ENCODE measurements at places on chromosomes 11 and 22.

DNA sequence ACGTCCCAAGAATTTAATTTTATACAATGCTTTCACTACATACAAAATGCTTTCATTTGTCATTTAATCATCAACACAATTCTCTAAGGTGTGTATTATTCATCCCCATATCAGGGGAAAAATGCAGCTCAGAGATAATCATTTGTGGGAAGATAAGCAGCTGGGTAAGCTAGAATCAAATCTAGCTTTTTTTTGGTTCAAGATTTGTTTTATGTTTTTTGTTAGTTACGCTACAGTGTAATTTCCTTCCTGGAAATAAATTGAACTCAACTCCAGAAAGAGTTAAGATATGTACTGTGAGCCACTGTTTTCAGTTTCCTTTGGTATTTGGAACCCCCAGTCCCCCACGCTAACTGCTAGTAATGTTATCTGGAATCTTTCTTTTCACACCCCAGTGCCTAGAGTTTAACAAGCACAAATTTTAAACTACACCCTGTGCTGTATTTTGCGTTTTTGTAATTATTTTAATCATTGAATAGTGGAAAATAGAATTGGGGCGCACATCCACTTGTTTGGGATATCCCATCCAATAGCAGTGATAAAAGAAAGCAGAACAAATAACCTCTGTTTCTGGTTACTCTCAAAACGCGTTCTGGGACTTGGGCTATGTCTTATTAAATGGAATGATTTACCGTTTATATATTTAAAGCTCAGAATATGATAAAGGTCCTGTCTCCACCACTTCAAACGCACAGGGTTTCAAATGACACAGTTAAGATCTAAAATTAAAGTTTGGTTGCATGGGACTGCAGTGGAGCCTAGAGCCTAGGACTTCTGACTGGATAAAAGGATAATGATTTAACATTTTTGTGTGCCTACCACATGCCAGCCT lies 2.1 kb upstream of the HSPA8 start:
- no peak for DNase-seq

DNA sequence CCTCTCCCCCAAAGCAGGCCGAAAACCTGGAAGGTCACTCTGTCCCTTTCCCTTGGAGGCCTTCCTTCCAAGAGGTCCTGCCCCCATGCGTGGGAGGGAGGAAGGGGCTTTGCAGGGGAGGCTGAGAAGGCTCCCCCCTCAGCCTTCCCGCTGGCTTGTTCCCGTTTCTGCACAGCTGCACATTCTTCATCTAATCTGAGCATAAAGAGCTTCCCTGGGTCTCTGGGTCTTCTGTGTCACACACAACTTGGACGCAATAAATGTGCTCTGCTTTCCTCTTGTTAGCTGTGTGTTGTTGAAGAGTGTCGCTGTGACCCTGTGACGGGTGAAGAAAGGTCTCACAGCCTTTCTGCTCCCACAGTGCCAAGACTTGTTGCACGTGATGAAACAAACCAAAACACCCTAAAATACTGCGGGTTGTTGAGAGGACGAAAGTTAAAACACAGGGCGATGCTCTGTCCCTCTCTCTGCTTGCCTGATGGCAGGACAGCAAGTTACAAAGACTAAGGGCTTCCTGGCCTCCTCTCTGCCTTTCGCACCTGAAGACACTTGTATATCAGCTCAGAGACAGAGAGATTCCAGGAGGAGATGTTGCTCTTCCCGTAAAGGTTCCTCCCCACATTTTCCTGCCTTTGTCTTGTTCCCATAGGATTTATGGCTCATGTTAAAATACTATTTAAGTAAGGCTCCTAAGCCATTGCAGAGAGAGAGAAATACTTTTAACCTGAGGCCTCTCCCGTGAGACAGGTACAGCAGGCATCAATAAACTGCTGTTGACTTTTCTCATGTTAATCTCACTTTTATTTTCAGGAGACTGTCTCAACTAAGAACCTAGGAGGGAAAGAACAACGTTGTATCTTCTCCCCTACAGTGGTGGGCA lies 15.4 kb upstream of the IFITM3 start:
- DNase-seq = no peak

DNA sequence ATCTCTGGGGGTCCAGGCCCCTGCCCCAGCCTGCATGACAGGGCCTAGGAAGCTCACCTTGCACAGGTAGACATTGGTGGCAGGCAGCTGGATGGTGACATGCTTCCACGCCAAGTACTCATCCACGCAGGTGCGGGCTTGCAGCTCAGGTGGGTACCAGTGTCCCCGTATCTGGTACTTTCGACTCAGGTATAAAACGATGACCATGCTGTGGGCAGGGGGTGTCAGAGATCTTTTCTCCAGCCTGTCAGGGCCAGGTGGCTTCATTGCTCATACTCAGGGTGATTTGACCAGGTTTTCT lies 1.6 kb upstream of the GSTT4 start:
- DNase-seq = no peak

DNA sequence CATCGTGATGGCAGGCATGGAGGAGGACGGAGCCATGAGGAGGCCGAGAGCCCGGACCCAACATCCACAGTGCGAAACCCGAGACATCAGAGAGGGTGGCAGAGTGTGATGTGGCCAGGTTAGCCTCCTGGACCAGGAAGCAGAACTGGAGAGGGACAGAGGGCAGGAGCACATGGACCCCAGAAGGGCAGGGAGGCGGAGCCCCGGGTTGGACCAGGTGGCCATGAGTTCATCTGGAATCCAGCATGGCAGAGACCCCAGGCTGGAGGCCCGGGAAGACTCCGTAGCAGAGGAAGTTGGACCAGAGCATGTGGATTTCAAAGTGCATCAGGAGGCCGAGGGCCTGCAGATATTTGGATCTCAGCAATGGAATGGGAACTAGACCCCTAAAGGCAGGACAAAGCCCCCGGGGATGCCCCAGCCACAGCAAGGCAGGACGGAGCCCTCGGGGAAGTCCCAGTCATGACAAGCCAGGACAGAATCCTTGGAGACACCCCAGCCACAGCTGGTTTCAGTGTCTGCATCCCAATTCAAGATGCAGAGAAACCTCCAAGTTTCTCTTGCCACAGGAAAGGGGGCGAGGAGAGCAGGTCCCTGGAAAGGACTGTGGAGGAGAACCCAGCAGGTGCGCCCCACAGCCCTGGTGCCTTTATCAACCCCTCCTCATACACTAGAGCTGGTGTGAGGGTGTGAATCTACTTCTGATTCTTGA lies 1393.4 kb downstream of the BRD1 start:
- no peak for DNase-seq

DNA sequence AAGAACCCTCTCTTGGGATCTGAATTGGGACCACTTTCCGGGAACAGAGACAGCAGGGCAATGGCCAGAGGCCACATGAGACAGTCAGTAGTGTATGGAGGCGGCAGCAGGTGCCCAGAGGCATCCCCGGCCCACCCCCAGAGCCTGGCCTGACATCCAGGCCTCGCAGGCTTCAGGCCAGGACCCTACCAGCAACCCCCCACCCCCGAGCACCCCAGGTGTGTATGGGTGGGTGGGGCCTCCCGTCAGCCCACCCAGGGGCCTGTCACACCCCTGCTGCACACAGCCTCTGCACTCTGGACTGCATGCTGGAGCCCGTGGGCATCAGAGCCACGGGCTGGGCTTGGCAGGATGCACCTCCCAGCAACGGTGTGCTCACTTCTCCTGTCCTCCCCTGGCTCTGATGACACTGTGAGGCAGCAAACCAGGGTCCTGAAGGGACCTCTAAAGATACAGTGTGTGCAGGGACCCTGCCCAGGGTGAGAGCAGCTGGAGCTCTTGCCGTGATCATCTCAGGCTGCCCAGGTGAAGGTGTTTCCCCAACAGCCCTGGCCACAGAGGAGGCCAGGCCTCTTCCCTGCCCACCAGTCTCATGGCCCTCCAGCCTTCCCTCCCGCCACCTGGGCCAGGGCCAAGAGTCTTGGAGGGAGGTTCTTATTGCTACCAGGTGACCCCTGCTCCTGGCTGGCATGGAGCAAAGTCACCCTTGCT lies 88.8 kb upstream of the SEPTIN5 start:
- DNase-seq = no peak

- DNase-seq = no peak
Measured at GRCh38 chr11:134207538-134208239, 16.1 kb downstream of the NCAPD3 start.

GRCh38 chr11:47863189-47863897 lies 15.2 kb upstream of the NUP160 start:
- DNase-seq = no peak

DNA sequence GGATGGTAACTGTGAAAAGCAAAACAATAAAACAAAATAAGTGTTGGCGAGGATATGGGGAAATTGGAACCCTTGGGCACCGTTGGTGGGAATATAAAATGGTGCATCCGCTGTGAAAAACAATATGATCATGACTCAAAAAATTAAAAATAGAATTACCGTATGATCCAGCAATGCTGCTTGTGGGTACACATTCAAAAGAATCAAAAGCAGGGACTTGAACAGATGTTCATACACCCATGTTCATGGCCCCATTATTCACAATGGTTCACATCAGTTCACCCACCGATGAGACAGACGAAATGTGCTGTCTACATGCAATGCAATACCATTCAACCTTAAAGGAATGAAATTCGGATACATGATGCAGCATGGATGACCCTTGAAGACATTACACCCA lies 1.2 kb upstream of the DERL3 start:
- DNase-seq = no peak

GRCh38 chr22:23695141-23695540 lies 4.3 kb downstream of the RGL4 start:
- DNase-seq = no peak

DNA sequence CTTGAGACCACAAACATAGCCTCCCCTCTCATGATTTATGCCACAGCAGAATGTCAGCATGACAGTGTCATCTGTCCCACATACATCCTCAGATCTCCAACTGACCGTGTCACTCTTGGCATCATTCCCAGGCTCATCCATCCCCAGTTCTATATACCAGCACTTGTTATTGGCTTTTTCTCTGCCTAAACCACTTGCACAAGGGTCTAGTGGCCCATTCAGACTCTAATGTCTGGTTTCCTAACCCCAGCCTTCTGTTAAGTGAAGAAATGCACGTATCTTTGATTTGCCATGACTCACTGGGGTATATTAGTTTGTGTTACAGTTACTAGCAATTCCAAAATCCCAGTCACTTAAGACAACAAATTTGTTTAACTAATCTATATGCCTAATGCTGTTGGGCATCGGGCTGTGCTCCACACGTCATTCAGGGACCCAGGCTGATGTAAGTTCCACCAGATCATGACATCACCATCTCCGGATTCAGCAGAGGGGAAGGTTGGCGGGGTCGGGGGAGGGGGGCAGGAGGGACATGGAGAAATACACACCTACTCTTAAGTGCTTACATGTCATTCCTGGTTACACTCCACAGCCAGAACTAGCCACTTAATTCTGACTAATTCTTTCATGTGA lies 517.4 kb downstream of the BUD13 start:
- no peak for DNase-seq

DNA sequence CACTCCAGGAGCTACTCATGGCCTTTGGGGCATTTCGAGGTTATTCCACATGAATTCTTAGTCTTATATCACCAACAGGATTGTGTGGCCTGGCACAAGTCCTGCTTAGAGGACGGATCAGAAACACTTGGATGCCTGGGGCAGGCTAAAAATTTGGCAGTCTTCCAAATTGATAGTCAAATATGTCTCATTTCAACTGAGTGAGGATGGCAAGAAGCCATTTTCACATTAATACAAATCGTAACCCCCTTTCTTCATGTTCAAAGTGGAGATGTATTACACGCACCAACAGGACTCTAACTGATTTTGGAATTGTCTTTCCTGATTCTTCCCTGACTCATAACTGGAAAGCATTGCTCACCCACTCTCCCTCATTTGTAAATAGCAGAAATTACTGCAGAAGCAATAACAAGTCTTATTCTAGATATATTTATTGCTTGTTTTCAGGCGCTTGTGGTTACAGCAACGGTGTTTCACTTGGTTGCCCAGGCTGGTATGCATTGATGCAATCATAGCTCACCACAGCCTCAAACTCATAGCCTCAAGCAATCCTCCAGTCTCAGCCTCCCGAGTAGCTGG lies 10.3 kb upstream of the CCDC86 start:
- DNase-seq = no peak

DNA sequence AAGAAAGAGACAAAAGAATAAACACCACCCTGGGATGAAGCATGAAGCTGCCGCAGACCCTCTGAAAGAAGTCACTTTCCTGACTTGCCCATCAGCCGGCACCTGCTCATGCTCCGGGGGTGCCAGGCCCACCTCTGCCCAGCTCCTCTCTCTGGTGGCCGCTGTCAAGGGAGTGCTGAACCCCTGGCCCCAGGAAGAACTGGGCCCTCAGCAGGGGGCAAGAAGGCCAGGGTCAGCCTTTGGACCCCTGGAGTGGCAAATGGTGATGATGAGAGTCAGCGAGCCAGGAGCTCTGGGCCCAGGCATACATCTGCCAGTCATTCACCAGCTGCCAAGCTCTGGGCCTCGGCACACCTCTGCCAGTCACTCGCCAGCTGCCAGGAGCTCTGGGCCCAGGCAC lies 17.4 kb downstream of the TTLL8 start:
- DNase-seq = no peak

DNA sequence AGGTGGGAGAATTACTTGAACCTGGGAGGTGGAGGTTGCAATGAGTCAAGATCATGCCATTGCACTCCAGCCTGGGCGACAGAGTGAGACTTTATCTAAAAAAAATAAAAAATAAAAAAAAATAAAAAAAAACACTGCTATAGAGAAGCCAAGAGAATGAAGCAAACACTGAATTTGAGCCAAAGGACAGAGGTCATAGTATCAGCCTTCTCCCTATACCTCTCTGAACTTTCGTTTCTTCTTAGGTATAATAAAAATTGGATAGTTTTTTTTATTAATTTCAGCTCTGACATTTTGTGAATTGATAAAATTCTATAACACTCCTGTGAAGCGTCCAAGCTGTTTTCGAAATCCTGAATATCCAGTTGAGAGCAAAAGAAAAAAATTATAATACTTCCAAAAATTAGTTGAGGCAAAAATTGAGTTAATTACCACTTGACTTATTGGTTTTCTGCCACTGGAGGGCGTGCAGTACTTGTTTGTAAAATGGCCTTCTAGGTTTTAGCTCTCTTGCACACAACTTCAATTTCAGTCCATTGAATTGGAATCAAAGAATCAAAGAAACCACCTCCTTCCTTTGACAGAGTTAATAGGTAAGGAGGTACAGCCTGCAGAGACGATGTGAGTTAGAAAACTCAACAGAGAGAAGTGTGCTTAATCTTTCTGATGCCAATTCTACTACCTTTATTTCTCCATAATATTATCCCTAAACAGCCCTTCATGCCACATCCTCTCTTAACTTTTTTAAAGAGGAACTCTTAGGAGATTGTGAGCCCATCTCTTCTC lies 143.2 kb downstream of the BBOX1 start:
- no peak for DNase-seq

All from CMK (cell line).